Right kidney (tissue), 9 donors: ENCODE measurements at places on chromosomes 2 and 18.

DNA sequence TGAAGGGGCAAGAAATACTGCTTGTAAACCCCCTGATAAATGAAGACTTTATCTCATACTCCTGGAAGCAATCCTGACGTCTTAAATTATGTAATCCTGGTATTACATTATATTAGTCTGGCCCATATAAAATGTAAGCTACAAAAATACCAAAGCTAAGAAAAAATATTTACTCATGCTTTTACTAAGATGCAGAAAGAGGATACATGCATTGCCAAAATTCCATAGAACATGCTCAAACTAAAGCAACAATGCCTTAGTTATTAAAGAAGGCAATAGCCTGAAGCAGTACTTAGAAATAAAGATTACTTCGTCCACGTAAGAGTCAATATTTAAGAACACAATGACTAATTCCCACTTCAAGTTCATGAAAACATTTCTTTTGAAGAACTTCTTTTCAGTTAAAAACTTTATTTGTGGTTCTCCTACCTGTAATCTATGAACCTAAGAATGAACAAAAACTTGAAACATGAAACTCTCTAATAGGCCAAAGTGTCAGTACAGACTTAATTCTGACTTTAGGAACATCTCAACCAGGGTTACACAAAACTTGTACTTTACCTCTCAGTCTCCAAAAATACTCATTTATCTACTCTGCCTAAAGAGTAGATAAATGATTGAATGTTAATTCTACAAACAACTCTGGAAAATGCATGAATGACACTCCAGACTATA is 117.3 kb downstream of the THADA start:
- no peak for DNase-seq

DNA sequence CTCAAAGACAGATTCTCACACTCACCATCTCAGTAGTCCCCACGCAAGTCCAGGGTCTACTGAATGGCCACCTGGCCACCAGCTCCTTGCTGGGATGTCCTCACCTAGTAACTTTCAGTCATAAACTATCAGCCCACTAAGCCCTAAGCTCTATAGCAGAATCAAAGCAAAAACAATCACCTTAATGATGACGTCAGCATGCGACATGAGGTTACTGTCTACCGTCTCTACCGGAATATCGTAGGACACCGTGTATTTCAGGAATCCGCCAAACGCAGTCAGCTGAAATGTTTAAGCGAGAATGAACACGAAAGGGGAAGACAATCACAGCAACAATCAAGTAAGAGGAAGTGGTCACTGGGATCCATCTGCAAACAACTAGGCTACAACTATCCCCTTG is 81.8 kb downstream of the LAMA1 start:
- no peak for DNase-seq

DNA sequence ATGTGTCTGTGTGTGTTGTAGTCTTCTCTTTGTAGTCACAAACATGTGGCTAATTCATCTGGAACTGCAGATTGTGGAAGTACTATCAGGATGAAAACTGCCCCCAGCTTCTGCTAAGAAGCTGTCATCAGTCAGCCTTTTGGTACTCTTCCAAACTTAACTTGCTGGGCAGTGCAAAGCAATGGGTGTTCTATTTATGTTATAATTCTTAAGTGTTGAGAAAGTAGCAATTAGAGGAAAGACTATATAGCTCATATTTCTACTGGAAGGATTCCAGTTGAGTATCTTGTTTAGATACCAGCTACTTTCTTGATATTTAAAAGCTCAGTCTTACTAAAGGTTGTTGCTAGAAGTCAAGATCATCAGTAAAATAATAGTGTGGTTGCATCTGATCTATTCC is 52.1 kb downstream of the SLC38A11 start:
- DNase-seq = no peak

DNA sequence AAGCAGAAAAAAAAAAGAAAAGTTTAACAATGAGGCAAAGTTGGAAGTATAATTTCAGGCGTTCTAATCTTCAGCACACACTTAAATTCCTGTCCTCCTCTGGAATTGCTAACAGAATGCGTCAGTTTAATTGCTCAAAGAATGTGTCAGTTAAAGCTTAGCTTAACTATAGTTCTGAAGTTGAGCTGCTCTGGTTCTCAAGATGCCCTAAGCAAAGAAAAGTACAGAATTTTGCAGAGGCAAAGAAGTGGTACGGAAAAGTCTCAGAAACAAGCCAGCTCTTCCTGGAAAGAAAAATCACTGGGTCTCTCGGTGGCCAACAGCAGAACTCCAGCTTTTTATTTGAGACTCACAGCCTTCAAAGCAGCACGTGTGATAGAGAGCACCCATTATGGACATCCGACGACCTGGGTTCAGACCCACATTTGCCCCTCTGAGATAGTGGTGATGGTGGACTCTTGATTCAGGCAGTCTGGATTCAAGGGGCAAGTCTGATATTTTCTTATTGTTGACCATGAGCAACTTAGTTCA is 22.2 kb upstream of the MYO3B start:
- no peak for DNase-seq

GRCh38 chr2:62303788-62304187 is 107.9 kb downstream of the B3GNT2 start:
- DNase-seq = no peak

DNA sequence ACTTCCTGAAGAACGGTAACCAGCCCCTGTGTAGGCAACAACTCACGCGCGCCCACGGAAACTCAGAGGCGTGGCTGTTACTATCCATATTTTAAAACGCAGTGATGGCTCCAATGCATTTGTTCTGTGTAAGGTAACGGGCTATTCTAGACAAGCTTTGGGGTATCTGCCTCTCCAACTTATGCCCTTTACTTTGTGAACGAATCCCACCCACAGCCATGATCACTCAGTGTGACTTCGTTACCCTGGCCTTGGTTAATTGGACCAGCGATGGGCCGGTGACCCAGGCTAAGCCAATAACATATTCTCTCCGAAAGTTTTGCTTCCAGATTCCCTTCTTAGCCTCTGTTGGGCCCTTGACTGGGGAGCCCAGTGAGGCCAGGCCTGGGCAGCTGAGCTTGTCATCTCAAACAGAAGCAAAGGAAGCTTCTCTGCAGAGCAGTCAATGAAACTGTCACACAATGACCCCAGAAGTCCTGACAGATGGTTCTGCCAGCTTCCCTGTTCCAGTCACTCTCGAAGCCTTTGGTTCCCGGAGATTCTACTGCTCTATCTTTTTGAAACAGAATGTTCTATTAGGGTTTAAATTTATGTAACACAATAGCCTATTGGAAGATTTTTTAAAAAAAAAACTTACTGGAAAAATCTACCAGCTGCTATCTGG is 30.7 kb upstream of the ROCK2 start:
- DNase-seq = no peak

DNA sequence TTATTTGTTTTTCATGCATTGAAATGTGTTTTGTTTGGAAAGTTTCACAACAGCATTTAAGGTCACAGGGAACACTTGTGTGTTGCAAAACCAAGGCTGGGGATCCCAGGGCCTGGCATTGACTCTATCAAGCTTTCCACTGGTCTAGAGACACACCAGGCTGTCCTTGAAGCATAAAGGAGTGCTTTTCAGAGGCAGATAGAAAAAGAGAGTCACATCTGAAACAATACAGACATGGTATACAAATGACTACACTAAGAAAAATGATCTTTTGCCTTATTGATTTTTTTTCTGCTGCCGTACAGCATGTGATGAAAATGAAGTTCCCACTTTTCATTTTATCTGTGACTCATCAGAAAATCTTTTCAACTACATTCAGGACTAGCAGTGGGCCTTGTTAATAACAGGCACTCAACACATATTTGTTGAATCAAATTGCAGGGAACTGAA is 61.9 kb upstream of the ZCCHC2 start:
- DNase-seq = no peak

DNA sequence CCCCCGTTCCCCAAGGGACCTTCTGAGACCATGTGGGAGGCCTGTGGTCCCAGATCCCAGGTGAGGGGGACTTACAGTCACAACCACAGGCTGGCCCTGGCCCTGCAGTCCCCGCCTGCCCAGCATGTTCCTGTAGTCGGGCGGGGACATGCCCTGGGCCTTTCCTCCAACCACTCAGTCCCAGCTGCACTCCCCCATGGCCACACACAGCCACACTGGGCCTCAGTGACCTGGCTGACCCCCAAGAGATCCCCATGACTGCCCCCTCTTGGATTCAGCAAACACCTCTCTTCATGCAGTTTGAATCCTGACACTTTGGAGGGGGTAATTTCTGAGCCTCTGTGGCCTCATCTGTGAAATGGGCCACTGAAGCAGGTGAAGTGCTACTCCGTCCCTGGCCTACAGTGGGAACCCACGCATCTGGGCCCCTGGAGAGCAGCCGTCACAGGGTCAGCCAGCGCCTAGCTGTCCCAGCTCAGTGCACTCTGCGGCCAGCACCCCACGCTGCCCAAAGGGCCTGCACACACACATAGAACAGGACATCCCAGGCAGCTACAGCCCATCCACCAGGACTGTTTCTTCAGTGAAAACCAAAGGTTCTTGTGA is 12.7 kb upstream of the ARHGEF4 start:
- no peak for DNase-seq

DNA sequence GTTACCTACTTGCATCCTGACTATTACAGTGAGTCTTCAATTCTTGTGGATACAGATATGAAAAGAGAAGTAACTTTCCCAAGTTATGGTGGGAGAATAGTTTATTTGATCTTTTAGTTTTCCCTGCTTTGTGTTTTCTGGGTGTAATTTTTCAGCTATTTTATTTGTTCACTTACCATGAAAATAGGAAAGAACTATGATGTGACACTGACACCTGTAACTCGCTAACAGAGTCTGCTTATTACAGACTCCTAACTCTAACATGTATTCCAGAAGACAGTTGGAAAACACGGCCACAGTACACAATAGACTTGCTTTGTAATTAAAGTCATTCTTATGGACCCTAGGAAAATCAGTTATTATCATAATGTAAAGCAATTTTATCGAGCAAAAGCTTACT is 323.2 kb downstream of the LRRTM1 start:
- DNase-seq = no peak

DNA sequence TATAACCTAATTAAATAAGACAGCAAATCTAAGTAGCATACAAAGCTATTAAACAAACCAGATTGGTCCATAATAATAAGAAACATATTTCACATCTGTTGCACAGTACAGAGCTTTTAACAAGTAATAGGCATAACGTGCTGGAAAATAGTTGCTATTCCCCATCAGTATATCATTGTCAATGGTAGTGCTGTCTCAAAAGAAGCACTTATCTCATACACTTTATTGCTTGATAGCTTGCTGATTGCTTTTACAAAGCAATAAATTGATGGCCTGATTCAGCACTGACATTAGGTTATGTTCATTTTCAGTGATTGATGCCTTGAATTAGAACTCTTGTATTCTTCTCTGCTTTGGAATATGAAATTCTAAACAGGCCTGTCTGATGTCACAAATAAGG is 641.7 kb downstream of the CBLN2 start:
- DNase-seq = no peak

DNA sequence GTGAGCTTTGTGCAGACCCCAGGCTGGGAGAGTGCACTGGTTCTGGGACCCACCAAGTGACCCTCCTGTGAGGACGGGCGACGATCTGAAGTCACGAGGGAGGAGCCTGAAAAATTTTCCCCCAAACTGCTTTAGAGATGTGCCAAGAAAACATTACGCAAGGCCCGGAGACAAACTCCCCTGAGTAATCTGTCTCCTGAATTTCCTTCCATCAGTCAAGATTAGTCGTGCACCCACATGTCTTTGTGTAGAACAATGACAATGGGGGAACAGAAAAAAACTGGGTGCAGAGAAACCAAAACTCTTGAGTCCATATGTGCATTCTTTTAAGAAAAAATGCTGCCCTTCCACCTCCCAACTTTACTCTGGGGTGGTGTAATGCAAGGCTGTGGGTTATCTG is 12.6 kb upstream of the NCK2 start:
- no peak for DNase-seq

DNA sequence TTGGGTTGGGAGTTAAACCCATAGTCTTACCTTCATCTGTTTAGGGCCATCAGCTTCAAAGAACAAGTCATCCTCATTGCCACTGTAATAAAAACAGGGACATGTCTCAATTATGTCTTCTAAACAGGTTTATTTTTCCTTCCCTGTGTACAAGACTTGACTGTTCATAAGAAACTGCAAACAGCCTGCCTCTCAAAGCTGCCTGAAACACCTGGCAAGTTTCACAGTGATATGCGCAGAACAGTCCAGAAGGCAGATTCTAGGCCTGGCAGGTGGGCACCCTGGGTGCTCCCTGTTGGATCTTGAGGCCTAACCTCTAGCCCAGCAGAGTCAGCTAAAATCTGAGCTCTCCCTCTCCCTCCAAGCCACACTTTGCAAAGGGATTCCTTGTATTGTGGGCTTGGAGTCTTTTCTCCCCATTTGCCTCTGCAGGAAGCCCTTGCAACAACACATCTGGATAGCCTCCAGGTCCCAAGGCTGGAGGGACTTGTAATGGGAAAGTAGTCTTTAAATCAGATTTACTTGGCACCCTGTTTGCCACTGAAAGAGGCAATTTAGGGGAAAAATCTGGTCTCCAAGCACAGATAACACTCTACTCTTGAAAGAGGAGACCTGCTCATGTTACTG is 930 bp downstream of the IL1B start:
- no peak for DNase-seq

- DNase-seq = no peak
Measured at GRCh38 chr2:10202131-10202665, 79.7 kb downstream of the RRM2 start.

- no peak for DNase-seq
Measured at GRCh38 chr2:158021226-158021625, 80.5 kb upstream of the UPP2 start.

GRCh38 chr2:135743860-135744259 is 2.2 kb downstream of the UBXN4 start:
- no peak for DNase-seq

GRCh38 chr18:41155910-41156851 is 798.9 kb upstream of the PIK3C3 start:
- DNase-seq = no peak

DNA sequence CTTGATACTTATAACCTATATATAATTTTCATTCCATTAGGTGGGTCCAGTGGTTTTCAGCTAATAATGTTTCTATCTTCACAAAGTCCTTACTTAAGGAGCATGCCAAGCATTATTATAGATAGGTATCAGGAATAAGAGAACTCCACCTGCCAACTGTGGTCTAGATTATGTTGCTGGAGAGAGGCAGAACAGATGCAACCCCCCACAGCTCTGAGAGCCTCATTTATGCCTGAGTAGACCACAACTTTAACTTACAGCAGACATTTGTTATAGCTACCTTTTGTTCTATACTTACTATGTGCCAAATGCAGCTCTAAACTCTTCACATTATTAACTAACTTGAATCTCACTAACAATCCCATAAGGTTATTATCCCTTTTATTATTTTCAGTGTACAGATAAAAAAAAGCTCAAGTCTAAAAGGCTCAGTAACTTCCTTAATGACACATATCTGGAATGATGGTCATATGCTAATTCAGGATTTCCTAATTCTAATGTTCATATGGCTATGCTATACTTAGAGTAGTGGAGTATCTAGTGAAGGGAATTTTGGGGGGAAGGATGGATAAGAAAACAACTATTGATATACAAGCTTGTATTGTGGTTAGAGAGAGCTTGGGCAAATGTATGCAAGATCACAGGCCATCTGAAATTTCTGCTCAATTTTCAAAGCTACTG is 119.1 kb upstream of the RND3 start:
- DNase-seq = no peak
